GM12878 (cell line): ENCODE measurements at places on chromosomes 12 and 14. TPM values are rescaled to one million over a fixed set of nuclear protein-coding genes. Genes with fewer than 3 reads are reported as not detected.

DNA sequence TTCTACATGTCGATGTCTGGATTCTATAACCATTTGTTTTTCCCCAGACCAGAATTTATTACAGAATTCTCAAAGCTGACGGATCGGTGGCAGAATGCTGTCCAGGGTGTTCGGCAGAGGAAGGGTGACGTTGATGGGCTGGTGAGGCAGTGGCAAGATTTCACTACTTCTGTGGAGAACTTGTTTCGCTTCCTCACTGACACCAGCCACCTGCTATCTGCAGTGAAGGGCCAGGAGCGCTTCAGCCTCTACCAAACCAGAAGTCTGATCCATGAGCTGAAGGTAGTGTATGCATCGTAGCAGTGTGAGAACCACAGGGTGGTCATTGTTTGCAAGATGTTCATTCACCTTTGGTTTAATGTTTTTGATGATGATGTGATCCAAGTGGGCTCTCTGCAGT is 124.0 kb downstream of the ESR2 start:
- 0 out of 2 replicates have a peak, but pooled peaks cover 5% of the 10 kb centered on the region for H3K4me1 ChIP-seq
- H3K27me3 ChIP-seq = no peaks in the 10 kb centered on the region
- peaks cover 19% of the 10 kb centered on the region for H3K36me3 ChIP-seq
- no peak overlapping the region for H3K4me3 ChIP-seq
- H3K27ac ChIP-seq = no peak overlapping the region

- no peaks in the 10 kb centered on the region for H3K4me1 ChIP-seq
- no peak overlapping the region for H3K27ac ChIP-seq
- H3K27me3 ChIP-seq = no peaks in the 10 kb centered on the region
- DNase-seq = no peak
These were observed 99.8 kb upstream of the TMTC1 start for GRCh38 chr12:29883525-29883924.

Gene B4GALNT1
- 0.08 and 0.38 TPM in 2 replicates for total RNA-seq

GRCh38 chr12:788288-788687 is 35.9 kb downstream of the WNK1 start:
- no peak overlapping the region for H3K27ac ChIP-seq
- H3K4me1 ChIP-seq = peaks cover 17% of the 10 kb centered on the region
- H3K27me3 ChIP-seq = no peaks in the 10 kb centered on the region
- peaks cover 2% of the 10 kb centered on the region; the same call in 1 of the 2 replicates for H3K36me3 ChIP-seq

Gene FICD
- 6.2 and 7.9 TPM in 2 replicates for total RNA-seq

GRCh38 chr12:122082621-122083356 is 4.2 kb downstream of the MLXIP start:
- H3K4me1 ChIP-seq = peaks cover 36% of the 10 kb centered on the region
- DNase-seq = no peak
- no peaks in the 10 kb centered on the region for H3K36me3 ChIP-seq
- no peak overlapping the region; the same call in 1 of the 2 replicates for H3K27ac ChIP-seq

DNA sequence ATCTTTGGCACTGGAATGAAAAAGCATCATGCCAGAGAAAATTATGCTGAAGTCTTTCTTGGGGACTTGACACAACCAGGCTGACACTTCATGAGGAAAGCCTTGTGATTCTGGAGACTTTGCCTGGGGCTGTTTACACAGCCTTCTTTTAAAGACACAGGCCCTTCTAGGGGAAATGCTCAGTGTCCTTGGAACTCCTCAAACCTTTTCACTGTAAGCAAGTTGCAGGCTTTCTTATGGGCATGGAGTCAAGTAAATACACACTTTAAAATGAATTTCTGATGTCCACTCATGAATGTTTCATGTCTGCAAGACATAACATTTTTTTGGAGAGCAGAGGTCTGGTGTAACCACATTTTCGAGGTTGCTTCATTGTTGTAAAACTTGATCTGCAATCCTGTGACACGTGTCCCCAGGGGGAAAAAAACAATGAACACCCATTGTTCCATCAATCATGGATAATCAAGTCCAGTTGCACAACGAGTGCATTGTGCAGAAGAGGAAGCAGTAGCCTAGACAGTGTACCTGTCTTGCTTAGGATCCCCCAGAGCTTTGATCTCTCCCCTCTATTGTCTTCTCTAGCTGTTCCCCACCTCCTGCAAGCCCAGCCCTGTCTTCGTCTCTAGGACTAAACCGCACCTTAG is 155.1 kb upstream of the PRICKLE1 start:
- H3K27ac ChIP-seq = no peak overlapping the region
- no peak overlapping the region for H3K4me3 ChIP-seq
- H3K36me3 ChIP-seq = no peaks in the 10 kb centered on the region
- no peaks in the 10 kb centered on the region for H3K4me1 ChIP-seq

DNA sequence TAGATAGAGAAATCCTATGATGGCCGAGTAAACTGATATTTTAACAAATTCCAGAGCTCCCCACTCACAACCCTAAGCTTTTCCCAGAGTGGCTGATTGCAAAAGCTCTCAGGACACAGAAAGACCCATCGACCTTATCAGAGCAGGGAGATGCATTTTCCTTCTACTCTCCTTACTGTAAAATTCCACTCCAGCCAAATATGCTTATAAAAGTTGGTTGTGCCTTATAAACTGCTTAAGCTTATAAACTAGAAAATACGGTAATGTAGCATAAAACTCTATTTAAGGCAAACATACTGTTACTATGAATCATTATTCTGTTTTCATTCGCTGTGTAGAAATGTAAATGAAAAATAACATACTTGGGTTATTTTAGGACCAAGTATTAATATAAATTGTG is 41.6 kb upstream of the TRHDE start:
- no peaks in the 10 kb centered on the region for H3K36me3 ChIP-seq
- H3K27ac ChIP-seq = no peak overlapping the region
- H3K27me3 ChIP-seq = no peaks in the 10 kb centered on the region
- no peak overlapping the region for H3K4me3 ChIP-seq
- DNase-seq = no peak
- no peaks in the 10 kb centered on the region for H3K4me1 ChIP-seq

Gene ARHGDIB
- 793 and 796 TPM in 2 replicates for total RNA-seq

- no peaks in the 10 kb centered on the region for H3K36me3 ChIP-seq
- no peaks in the 10 kb centered on the region for H3K27me3 ChIP-seq
- H3K4me3 ChIP-seq = no peak overlapping the region
- H3K4me1 ChIP-seq = peaks cover 10% of the 10 kb centered on the region
These were observed 18.7 kb upstream of the OASL start for GRCh38 chr12:121057794-121058193.

DNA sequence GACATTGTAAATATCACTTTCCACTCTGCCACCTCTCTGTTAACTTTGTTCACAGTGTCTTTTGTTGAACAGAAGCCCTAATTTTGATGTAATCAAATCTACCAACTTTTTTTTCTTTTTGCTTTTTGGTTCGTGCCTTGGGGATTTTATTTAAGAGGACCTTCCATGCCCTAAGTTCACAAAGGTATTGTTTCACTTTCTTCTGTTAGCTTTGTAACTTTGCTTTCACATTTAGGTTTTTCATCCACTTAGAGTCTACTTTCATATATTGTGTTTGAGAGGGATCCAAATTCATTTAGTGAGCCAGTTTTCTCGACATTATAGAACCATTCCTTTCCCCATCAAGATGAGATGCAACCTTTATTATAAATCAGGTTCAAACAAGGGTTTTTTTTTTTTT is 275.7 kb upstream of the CRY1 start:
- 0 out of 2 replicates have a peak, but pooled peaks cover 3% of the 10 kb centered on the region for H3K4me1 ChIP-seq
- no peaks in the 10 kb centered on the region for H3K27me3 ChIP-seq
- no peak for DNase-seq
- H3K27ac ChIP-seq = no peak overlapping the region
- H3K4me3 ChIP-seq = no peak overlapping the region; the same call in 1 of the 2 replicates

DNA sequence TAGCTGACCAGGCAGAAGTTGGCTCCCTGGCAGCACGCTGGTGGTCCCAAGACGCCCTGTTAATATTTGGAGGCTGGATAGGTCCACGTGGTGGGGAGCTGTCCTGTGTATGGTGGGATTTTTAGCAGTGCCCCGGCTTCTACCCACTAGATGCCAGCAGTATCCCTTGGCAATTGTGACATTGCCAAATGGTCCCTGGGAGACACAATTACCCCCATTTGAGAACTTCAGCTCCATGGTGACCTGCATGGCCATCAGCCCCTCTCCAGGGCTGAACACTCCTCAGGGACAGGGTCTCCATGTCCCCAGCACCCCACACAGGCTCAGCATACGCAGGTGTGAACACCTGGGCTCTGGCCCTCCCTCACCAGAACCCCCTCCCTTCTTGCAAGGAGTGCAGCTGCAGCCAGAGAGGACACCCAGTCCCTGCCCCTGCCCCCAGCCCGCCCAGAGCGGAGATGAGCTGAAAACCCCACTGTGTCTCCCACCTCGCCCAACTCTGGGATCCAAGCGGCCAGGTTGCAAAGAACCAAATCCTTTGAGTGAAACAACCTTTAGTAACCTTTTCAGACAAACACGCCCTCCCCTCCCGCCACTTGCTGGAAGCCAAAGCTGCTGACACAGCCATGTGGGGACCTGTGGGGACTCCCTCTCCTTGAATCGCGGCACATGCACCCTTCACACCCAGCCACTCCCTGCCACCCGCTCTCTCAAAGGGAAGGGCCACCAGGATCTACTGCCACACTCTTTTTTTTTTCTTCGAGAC is 120.4 kb downstream of the CALM1 start:
- H3K27ac ChIP-seq = no peak overlapping the region
- no peak overlapping the region for H3K4me3 ChIP-seq
- no peaks in the 10 kb centered on the region for H3K4me1 ChIP-seq

- no peaks in the 10 kb centered on the region for H3K4me1 ChIP-seq
- H3K36me3 ChIP-seq = no peaks in the 10 kb centered on the region
- no peaks in the 10 kb centered on the region for H3K27me3 ChIP-seq
- H3K4me3 ChIP-seq = no peak overlapping the region
These were observed 204.3 kb downstream of the PELI2 start for GRCh38 chr14:56322531-56322930.

DNA sequence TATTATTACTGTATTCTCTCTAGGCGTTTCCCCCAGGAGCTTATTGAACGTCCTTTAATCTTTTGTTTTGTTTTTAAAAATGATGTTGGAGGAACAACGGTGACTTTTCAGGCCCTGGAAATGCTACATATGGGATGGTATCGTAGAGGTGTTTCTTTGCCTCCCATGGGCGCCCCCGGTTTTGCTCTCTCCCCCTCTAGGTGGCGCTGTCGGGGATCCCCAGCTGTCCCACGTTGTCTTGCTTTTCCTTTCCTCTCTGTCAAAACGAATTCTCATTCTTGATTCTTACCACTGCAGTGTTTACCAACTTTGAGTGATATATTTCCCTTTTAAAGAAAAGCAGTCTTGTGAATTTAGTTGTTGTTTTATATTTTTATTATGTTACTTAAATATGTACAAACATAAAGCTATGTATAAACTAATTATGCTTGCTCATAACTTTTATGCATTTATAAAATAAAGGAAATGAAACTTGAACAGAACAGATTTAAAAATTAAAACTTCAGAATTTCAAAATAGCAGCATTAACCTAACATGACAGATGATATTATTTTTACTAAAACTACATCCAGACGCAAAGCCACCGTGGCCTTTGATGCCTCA is 171.9 kb downstream of the RGS6 start:
- no peaks in the 10 kb centered on the region for H3K27me3 ChIP-seq
- H3K4me1 ChIP-seq = no peaks in the 10 kb centered on the region
- no peak overlapping the region for H3K27ac ChIP-seq
- H3K36me3 ChIP-seq = no peaks in the 10 kb centered on the region
- no peak for DNase-seq

Gene ADAM21
- total RNA-seq = 0.15 TPM in 1 of 2 replicates, not detected in the other

DNA sequence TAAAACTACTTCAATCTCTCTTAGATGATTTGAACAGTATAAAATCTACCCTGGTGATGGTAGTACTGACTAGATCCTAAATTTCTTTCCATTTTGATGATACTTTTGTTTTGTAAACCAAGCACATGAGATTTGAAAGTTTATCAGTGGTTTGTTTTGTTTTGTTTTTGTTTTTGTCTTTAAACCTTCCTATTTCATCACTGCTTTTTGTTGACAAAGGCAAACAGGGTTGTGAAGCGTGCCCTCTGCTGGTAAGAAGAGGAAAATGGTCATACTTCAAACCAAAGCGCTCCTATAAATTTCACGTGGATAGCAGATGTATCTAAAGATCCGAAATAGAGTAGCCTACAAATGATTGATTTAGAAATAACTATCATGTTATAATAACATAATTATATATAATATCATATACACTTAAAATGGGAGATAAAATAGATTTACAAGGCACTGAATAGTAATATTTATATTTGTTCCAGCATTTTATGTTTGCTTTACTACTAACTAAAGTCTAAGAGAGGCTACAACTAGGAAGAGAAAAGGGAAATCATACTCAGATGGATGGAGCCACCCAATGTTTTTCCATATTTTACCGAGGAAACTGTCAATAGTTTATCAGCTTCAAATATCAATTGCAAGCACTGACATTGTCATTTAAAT is 254.0 kb upstream of the USP15 start:
- no peaks in the 10 kb centered on the region for H3K4me1 ChIP-seq
- DNase-seq = no peak
- no peaks in the 10 kb centered on the region for H3K27me3 ChIP-seq
- no peaks in the 10 kb centered on the region for H3K36me3 ChIP-seq

- no peaks in the 10 kb centered on the region for H3K27me3 ChIP-seq
- no peak overlapping the region for H3K4me3 ChIP-seq
- DNase-seq = no peak
- peaks cover 16% of the 10 kb centered on the region for H3K4me1 ChIP-seq
- no peak overlapping the region for H3K27ac ChIP-seq
These were observed 6.5 kb downstream of the PHLDA1 start for GRCh38 chr12:76024942-76025600.

DNA sequence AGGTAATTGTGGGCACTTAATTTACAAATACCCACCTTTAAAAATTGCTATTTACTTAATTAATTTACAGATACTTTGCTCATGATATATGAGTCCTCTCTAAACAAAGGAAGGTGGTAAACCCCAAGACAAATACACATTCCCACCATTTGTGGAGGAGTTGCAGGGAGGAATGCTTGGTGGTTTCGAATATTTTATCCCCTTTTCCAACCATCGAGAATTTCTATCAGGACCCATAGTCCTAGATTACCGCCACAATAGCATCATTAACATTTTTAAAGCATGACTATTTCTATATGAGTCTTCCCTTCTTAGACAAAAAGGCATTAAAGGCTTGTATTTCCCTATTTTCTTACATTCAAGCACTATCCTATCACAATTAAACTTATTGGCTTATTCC is 34.2 kb upstream of the PLEKHA5 start:
- no peaks in the 10 kb centered on the region for H3K27me3 ChIP-seq
- H3K27ac ChIP-seq = no peak overlapping the region
- H3K4me3 ChIP-seq = no peak overlapping the region
- DNase-seq = no peak
- no peaks in the 10 kb centered on the region for H3K36me3 ChIP-seq
- H3K4me1 ChIP-seq = no peaks in the 10 kb centered on the region

Gene SLC11A2
- 13.4 and 19.0 TPM in 2 replicates for total RNA-seq

Gene KLRK1
- 0.64 and 1.2 TPM in 2 replicates for total RNA-seq

Gene KRT75
- not detected in 2 replicates for total RNA-seq

Gene MYF6
- not detected in 2 replicates for total RNA-seq

GRCh38 chr12:53419756-53420155 is 3.9 kb upstream of the AMHR2 start:
- no peaks in the 10 kb centered on the region for H3K27me3 ChIP-seq
- no peaks in the 10 kb centered on the region for H3K36me3 ChIP-seq
- no peak for DNase-seq
- no peak overlapping the region for H3K4me3 ChIP-seq
- H3K27ac ChIP-seq = no peak overlapping the region

- no peak for DNase-seq
- H3K4me1 ChIP-seq = no peaks in the 10 kb centered on the region
- no peak overlapping the region for H3K4me3 ChIP-seq
These were observed 669 bp upstream of the PKP2 start for GRCh38 chr12:32897281-32897610.

GRCh38 chr12:75177997-75178396 is 31.6 kb downstream of the KCNC2 start:
- H3K36me3 ChIP-seq = no peaks in the 10 kb centered on the region
- no peaks in the 10 kb centered on the region for H3K4me1 ChIP-seq
- no peak overlapping the region for H3K4me3 ChIP-seq
- no peak for DNase-seq

Gene P2RX2
- not detected in 2 replicates for total RNA-seq
